Fibroblast of skin of back (primary cell): ENCODE measurements at places on chromosomes 6 and 20.

GRCh38 chr6:161117308-161117707 is 125.7 kb downstream of the MAP3K4 start:
- no peak for DNase-seq

DNA sequence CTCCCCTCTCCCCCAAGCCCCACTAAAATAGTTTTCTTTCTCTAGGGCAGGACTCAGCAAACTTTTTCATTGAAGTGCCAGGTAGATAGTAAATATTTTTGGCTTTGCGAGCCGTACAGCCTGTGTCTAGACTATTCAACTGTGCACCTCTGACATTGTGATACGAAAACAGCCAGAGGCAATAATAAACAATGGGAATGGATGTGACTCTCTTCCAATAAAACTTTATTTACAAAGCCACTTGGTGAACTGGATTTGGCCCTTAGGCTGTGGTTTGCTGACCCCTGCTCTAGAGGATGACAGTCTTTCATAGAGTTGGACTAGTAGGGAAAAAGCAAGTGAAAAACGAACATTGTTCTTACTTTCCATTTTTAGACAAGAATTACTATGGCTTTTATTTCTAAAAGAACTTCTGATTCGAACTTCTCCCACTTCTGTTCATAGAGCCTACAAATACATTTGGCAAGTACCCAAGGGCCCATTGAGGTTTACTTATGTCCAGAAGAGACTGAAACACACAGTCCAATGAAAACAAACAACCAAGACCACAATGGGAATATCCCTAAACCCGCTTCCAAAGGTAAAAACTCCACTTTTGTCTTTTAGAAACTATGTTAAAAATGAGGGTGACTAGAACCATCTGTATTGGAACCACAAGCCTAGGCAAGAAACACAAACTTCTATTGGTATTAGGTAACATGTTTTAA is 46.4 kb upstream of the CDKAL1 start:
- no peak for DNase-seq

DNA sequence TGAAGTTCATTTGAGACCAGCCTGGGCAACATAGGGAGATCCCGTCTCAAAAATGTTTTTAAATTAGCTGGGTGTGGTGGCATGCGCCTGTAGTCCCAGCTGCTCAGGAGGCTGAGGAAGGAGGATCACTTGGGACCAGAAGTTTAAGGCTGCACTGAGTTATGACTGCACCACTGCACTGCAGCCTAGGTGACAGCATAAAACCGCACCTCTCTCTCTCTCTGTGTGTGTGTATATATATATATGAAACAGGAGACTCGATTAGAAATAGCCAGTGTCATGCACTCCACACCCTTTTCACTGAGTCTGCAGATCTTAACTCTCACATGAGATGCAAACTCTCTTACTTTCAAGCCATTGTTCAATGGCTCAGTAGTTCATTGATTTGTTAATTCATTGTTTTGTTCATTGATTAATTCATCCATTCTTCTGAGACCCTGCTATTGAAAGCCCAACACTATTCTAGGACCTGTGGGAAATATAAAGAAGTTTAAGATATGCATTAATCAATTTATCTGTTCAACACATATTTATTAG is 52.4 kb upstream of the MRPS10 start:
- DNase-seq = no peak

DNA sequence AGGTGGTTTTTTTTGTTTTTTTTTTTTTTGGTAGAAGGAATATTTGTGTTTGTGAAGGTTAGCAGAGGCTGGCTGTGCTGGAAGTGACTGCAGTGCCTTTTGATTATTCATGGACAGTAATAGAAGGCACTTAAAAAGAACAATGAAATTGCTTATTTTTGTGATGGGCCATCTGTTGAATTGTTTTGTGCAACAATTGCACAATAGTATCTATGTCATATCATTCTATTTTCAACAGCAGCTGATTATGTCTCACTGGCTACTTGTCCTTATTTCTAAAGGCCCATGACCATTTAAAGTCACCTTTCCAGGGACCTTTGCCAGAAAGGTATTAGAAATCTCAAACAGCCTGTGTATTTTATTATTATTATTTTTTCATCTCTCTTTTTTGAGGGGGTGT is 70.6 kb downstream of the AFG1L start:
- no peak for DNase-seq

- peak; percentile 98 for DNase-seq
Observed at GRCh38 chr6:3324262-3324942, 65.7 kb downstream of the PSMG4 start.

GRCh38 chr6:91654357-91654756 is 1067.5 kb upstream of the MAP3K7 start:
- no peak for DNase-seq

- peak; percentile 60 for DNase-seq
Observed at GRCh38 chr6:11804701-11805100, 26.1 kb upstream of the ADTRP start.

- DNase-seq = no peak
Observed at GRCh38 chr6:46888031-46888430, 33.7 kb downstream of the ADGRF5 start.

DNA sequence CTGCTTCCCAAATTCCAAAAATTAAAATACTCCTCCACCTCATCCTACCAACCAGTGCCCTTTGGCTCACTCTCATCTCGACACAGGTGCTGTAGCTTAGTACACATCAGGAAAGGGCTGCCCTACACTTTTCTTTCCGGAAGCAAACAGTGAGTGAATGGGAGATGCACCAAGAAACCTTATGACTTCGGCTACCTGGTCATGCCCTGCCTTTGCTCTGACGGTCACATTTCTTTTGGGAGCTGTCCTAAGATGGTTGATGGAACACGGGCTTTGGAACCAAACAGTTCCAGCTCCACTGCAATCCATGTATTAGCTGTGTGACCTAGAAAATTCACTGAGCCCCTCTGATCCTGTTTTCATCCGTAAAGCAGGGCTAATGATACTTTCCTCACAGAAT is 92.7 kb upstream of the ASF1A start:
- no peak for DNase-seq

- no peak for DNase-seq
Observed at GRCh38 chr20:45857882-45858216, 435 bp downstream of the ZSWIM3 start.

DNA sequence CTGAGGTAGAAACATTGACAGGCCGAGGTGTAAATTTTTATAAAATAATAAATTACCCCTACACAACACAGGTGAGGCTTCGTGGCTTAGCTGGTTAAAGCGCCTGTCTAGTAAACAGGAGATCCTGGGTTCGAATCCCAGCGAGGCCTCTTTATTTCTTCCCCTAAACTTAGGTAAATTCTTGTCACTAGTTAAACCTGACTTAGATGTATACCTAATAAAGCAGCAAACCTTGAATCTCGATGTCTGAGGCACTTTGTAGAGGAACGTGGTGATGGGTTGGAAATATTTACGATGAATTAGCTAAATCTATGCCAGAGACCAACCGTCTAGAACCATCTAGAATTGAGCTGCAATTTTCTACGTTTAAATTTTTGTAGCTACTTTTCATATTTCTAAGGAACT is 185.6 kb downstream of the OR2B2 start:
- no peak for DNase-seq

GRCh38 chr6:44176762-44177509 is 18.3 kb downstream of the CAPN11 start:
- no peak for DNase-seq

- no peak for DNase-seq
Observed at GRCh38 chr6:106702046-106702445, 72.7 kb downstream of the QRSL1 start.

DNA sequence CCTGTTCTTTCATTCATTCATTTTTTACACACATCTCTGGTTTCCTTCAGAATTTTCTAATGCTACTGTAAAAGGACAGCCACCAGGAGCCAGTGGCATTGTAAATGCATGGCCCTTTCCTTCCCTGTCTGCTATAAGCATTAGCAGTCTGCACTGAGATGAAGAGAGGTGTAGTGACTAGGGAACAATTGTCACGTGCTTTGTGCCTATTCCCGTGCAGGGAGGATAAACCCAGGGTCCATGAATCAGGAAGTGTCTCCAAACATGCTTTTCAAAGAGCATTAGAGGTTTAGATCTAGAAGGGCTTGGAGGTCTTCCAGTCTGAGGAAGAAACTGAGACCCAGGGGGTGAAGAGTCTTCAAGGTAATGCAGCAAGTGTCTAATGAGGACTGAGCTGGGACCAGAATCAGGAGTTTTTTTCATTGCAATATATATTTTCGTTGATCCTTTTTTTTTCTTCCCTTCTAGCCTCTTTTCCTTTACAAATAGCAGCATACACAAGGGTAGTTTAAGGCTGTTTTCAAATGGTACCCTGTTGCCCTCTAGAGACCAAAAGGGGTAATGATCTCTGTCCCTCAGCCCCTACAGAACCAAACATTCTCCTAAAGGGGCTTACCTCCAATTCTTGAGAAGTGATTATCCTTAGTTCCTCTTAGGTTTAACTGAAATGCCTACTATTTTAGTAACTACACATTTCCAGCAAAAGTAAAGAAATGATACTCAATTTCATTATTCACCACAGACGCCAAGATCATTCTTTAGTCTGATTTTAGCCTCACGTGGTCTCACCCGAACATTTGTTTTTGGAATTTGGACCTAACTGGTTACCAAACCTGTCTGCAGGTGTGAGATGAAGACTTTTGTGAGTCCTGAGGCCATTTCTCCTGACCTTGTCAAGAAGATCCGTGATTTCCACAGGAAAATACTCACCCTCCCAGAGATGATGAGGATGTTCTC is 6.6 kb downstream of the TRIM15 start:
- DNase-seq = peak; percentile 57

DNA sequence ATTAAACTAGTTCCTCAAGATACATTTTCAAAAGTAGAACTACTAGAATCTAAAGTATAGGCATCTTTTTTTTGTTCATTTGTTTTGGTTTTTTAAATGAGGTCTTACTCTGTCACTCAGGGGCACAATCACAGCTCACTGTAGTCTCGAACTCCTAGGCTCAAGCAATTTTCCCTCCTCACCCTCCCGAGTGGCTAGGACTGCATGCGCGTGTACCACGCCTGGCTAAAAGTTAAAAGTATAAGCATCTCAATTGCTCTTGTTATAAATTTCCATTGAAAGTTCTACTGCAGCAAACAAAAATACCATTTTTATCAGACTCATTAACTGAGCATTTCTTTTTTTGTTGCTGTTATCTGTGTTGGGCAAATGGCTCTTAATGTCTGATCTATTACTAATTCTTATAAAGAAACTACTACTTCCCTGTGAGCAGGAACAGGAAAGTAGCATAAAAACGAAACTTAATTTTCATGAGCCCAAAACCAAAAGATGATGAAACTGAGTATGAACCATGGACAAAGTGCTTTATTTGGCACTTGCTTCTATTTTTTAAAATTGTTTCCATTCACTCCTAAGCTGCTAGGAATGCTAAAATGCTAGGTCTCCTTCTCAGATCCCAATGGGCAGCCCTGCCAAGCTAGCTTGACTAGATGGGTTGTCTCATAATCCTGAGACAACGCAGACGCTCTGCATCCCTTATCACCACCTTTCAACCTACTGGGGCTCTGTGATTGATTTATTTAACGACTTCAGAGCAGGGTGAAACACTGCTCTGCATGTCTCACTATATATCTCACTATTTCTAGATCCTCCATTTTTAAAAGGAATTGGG is 36.9 kb downstream of the TRPC4AP start:
- DNase-seq = peak; percentile 35

GRCh38 chr20:62805711-62806382 is 1.2 kb downstream of the OGFR start:
- no peak for DNase-seq

GRCh38 chr6:81366972-81367371 is 385.5 kb downstream of the TENT5A start:
- no peak for DNase-seq

DNA sequence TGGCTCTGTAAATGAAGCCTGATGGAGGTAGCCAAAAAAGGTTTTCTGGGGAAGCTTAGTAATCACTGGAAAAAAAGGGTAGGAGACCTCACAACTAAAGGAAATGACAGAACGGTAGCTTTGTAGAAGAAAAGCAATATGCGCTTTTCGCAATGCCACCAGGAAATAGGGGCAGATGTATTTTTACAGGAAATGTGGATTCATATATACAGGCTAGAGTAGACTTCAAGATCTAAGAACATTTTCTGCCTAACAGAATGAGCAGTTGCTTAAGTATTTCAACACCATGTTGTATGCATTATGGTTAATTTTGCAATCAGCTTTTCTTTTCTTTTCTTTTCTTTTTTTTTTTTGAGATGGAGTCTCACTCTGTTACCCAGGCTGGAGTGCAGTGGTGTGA is 219.6 kb downstream of the CD83 start:
- DNase-seq = no peak

GRCh38 chr6:94956910-94957309 is 620.4 kb upstream of the MANEA start:
- DNase-seq = no peak

DNA sequence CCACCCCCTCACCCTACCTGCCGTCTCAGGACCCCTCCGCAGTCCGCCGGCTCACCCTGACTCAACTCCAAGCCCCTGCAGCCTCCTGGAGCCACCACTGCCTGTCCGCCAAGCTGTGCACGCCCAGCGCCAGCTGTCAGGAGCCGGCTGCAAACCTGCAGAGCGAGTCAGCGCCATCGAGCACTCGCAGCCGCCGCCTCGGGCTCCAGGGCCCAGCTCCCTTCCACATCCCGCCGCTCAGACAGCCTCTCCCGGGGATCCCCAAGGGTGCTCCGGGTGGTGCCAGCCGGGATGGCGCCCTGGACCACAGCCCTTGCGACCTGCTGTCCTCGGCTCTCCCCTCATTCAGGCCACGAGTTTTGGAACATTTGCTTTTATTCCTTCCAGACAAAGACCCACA is 4.3 kb downstream of the TNNC2 start:
- peak; percentile 35 for DNase-seq

- peak; percentile 60 for DNase-seq
Observed at GRCh38 chr6:135506270-135506997, 8.9 kb upstream of the AHI1 start.

GRCh38 chr6:100923481-100924165 is 42.5 kb upstream of the ASCC3 start:
- DNase-seq = no peak

GRCh38 chr20:19682249-19682648 is 75.8 kb upstream of the RIN2 start:
- DNase-seq = no peak

DNA sequence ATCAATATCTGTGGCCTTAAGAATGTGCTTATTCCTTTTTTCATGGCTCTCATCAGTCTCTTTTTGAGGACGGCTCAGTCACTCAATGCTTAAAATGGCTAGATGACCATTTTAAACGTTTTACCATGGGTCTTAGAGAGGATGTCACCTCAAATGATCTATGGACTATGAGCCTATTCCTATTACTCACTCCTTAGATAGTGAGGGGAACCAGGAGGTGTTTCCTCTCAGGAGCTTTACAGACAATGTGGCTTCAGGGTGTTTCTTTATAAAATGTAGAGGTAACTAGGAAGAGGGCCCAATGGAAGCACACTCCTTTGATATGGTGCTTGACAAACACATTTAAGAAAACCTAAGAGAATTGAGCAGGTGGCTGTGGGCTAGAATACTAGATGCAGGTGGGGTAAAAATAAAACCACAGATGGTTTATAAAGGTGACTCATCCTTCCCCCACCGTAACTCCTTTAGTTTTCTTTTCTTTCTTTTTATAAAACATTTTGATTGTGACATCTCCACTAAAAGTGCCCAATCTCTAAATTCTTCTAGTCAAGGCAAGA is 1.5 kb upstream of the TMEM200A start:
- DNase-seq = no peak

- no peak for DNase-seq
Observed at GRCh38 chr20:49831770-49832631, 19.4 kb downstream of the SLC9A8 start.

- DNase-seq = peak; percentile 71
Observed at GRCh38 chr6:26156850-26157250, 69.6 kb downstream of the HFE start.
